ENCODE measurements at places on chromosomes 12 and 14.

- no peak for DNase-seq
These were observed 12.2 kb downstream of the DDX51 start for GRCh38 chr12:132131952-132132351.

GRCh38 chr12:13000616-13000924 lies 505 bp upstream of the HEBP1 start:
- no peak for DNase-seq

DNA sequence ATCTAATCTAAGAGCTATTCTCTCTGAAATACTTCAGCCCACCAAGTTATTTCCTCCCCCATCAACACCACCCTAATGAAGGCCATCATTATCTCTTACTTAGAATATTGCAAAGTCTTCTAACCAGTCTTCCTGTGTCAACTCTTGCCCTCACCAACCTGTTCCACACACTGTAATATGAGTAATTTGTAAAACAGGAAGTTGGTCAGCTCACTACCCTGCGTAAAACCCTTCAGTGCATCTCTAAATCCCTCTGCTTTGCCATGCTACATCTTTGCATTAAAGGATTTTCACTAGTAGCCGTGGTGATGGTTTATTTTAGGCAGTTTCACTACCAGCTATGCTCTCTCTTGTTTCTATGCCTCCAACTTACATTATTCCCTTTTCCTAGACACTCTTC lies 70.0 kb downstream of the KIF21A start:
- DNase-seq: no peak

DNA sequence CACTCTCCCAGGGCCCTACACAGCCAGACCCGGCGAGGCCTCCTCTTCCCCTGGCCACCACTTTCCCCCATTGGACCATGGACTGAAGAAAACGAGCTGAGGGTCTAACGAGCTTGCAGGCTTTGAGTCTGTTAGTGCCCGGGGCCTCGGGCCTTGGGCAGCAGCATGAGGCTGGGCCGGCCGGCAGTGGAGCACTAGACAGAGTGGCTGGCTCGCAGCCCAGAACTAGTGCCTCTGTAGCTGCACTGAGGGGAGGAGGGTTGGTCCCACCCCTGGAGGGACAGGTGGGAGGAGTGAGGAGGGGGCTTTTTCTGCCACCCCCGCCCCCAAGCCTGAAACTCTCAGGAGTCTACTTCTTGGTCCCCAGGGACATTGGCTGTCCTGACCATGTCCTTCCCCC lies 38.7 kb downstream of the SLC6A12 start:
- no peak for DNase-seq

DNA sequence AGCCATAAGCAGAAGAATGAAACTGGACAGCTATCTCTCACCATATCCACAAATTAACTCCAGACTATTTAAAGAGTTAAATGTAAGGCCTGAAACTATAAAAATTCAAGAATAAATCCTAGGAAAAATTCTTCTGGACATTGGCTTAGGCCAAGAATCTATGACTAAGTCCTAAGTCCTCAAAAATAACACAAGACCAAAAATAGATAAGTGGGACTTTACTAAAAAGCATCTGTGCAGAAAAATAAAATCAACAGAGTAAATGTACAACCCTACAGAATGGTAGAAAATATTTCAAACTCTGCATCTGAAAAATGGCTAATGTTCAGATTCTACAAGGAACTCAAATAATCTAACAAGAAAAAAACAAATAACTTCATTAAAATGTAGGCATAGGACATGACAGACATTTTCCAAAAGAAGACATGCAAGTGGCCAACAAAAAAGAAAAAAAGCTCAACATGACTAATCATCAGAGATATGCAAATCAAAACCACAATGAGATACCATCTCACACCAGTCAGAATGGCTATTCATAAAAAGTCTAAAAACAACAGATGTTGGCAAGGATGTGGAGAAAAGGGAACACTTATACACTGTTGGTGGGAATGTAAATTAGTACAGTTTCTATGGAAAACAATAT lies 61.0 kb upstream of the PPFIA2 start:
- DNase-seq: peak; percentile 85

DNA sequence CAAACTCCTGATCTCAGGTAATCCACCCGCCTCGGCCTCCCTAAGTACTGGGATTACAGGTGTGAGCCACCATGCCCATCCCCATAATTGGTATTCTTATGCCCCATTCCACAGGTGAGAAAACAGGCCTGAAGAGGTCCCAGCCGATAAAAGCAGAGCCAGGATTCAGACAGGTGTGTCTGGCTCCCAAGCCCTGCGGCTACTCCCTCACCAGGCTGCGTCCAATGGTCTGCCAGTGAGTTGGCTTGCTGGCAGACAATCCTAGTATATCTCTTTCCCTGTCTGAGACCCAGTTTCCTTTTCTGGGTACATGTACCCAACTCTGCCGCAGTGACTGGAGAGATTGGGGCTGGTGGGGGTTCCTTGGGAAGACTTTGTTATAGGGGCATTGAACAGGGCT lies 1.9 kb upstream of the TSPAN9 start:
- DNase-seq: no peak

DNA sequence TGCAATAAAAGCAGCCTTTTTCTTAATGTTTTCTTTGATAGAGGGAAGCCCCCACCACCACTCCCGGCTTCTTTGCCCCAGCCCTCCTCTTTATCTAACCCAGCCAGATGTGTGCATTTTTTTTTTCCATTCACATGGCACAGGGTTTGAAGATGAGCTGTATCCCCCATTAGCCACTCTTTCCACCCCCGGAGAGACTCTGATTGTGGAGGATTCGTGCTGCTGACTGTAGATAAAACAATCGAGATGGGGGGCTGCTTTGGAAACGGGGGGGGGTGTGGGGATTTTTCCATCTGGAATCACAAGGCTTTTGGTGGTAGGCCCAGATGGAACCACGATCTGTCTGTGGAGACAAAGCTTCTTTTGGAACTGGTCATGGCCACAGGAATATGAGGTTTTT lies 46.2 kb upstream of the VASH1 start:
- no peak for DNase-seq

GRCh38 chr12:120115692-120116440 lies 687 bp downstream of the RAB35 start:
- DNase-seq: peak; percentile 47

DNA sequence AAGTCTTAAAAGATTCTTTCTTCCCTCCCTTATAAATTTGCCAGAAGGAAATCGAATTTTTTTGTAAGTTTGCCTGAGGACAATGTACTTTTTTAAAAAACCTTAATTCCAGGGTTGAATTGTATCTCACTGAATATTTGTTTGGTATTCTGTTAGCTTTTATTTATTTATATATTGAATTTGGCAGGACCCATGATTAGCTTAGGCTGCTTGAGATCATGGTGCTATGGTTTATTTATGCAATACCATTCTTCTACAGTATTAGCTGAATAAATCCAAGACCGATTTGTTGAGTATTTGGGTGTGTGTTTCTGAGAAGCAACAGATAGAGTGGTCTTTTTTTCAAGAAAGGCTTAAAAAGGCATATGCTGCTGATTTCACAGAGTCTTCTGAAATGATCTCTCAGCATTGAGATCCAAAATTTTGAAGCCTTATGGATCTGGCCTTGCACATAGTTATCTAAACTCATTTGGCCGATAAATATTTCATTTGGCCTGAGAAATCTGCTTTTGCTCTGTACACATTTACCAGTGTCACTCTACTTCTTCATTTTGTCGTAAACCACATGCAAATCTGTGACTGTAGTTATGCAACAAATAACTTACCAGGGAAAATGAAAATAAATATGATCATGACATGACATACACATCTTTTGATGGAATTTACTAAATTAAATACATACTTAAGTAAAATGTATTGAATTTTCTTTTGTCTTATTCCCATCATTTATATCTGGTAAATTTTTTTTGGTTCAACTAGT lies 265.8 kb upstream of the FLRT2 start:
- DNase-seq: no peak

DNA sequence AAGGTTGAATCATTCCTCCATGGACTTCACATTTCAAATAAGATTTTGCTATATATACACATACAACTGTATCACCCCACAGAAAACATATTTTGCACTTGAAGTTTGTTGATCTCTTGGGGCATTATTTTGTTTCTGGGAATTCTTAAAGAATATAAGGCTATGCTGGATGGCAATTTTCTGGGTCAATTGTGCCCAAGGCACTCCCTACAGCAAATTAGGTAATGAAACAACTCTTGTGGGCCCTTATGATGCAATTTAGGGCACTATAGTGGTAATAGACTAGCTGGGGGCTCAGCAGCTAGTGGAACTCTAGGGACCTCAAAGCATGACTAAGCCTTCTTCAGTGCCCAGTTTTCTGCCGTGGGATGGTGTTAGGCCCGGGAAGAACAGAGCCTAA lies 444.4 kb downstream of the NRXN3 start:
- no peak for DNase-seq

- DNase-seq: peak; percentile 79
These were observed 144.7 kb upstream of the BTG1 start for GRCh38 chr12:92290350-92290695.

- no peak for DNase-seq
These were observed 174.8 kb downstream of the LRIG3 start for GRCh38 chr12:58745348-58746125.

DNA sequence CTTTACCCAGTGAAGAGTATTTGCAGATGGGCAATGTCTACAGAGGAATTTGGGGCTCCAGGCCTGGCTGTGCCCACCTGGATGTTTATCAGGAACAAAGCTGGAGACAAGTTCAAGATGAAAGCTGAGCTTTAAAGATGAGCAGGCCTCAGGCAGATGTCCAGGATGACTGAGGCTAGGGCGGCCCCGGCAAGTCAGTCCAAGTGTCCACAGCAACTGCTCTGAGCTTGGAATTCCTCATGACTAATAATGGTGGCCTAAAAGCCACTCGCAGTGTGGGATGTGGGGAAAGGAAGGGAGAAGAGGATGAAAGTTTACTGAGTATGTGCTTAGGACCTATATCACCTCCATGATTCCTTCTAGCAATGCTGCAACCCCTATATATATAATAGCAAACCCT lies 128.2 kb upstream of the NOS1 start:
- peak; percentile 5 for DNase-seq

DNA sequence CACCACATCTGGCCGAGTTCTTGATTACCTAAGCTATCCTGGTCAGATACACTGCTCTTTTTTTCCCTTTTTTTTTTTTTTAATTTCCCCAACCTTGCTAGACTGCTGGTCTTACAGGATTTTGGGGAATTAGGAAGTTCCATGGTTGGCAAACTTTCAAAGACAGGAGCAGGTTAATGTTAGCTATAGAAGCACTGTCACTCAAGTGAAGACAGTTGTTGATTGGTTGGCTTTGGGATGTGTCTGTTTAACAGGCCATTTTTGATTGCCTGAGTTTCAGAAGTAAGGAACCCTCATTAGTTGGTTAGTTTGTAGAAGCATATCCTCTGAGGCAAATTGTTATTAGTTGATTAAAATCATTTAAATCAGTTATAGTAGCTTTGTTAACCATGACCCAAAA lies 36.8 kb downstream of the RAP1B start:
- DNase-seq: no peak

DNA sequence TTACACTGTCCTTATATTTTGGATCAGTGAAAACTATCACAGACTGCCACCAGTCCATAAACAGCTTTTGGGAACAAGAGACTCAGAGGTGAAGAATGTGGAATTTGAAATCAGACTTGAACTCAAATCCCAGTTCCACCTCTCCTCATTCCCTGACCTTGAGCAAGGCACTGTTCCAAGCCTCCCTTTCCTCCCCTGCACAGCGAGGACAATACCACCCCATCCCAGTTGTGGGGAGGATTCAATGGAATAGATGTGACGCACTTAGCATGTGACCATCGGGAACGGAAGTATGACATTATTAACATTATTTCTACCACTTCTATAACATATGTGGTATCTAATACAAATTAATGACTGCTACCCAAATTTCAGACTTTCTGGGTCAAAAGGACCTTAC lies 63.5 kb downstream of the DPF3 start:
- no peak for DNase-seq
